ENCODE measurements at places on chromosomes 1 and 21. TPM values are rescaled to one million over a fixed set of nuclear protein-coding genes. Genes with fewer than 3 reads are reported as not detected.
A peak's percentile ranks its signal among the peaks of the same experiment; 100 is the strongest.

DNA sequence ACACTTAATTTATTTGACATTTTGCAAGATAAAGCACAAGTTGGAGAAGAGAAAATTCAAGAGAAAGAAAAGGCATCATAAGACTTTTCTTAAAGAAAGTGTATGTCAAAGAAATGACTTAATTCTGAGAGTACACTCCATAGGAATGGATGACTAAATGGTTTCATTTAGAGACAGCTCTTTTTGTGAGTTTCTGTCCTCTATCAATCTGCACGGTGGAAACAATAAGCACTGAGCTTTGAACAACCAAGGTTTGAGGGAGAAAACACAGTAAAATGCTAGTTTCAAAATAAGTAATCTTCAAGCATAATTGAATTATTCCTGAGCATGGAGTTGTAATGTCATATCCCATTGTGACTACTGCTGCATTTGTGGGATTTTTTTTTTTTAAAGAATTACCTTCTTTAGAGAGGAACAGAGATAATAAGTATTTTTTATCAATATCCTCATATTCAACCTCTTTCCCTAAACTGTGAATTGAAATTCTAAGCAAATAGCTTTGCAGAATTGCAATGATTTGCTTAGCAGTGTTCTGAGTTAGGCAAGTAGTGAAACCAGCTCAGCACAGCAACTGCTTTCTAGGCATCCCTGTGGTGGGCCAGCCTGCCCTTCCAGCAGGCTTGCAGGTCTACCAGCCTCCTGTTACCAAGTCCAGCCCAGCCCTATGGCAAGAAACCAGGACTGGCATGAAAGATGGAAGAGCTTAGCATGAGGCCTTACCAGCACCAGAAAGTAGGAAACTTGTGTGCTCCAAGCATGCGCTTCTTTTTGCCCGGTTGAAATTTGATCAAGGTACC is 38.2 kb downstream of the KCNJ6 start:
- DNase-seq: no peak

DNA sequence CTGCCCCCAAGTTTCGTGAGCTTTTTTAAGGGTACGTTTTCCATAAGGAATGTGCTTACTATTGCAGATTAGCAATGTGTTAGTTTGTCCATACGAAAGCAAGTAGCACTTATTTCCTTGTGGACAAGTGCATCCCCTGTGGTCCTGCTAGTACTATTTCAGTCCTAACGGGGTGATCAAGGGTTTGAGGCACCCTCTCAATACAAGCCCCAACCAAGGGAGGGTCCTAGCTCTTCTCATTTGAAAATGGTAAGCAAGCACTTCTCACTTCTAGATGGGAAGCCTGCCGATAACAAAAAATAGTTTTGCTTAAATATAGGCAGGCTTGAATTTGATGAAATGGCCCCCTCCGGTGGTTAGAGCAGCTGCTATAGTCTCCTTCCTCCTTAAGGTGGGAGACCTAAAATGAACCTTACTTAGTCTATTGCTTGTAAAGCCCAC is 64.0 kb upstream of the HMCN1 start:
- peak; percentile 71 for DNase-seq

DNA sequence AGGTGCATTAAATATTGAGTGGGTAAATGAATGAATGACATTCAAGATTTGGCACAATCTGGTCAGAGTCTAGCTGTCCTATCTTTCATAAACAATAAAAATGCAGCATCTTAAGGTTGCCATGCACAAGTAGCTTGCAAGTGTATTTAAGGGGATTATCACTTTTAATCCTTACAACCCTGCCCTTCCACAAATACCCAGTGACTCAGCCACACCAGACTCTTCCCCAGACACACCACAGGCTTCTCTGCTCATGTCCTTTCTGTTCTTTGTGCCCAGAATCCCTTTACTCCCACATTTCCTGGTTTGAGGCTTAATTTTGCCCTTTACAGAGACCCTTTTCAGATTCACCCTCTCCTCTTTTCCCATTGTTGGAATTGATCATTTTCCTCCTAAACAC is 59.8 kb downstream of the KIRREL1 start:
- peak; percentile 40 for DNase-seq

GRCh38 chr1:170001266-170001665 is 73.2 kb downstream of the KIFAP3 start:
- peak; percentile 16 for DNase-seq

DNA sequence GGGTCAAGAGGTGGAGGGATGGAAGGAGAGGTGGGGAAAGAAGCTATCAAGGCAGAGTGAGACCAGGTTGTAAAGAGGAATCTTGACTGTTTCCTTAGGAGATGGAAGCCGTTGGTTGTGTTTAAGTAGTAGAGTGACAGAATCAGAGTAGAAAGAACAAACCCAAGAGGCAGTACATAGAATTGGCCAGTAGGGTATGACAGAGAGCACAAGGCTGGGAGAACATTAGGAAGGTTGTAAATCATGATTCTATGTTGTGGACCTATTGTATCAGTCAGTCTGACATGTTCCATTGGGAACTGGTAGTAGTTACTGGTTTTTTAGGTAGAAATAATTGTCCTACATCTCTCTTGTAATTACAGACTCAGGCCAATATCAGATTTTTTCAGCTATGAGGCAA is 486.9 kb upstream of the USP24 start:
- DNase-seq: peak; percentile 44

DNA sequence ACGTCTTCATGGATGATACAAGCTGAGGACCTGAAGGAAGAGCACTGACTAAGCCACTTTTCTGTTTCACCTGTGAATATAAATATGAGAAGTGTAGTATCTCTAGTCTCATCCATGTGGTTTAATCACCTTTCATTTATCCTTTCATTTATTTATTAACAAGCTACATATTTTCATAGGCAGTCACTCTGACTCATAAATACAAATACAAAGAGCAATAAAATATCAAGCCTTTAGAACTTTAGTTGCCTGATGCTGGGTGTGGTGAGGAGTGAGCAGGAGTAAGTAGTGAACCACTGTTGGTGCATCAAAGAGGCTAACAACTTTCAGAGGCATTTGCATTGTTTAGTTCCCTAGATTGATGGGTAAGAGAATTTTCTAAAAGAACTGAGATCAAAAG is 269.0 kb upstream of the C1orf87 start:
- no peak for DNase-seq

GRCh38 chr1:21933397-21934248 is 3.5 kb downstream of the HSPG2 start:
- DNase-seq: peak; percentile 48

DNA sequence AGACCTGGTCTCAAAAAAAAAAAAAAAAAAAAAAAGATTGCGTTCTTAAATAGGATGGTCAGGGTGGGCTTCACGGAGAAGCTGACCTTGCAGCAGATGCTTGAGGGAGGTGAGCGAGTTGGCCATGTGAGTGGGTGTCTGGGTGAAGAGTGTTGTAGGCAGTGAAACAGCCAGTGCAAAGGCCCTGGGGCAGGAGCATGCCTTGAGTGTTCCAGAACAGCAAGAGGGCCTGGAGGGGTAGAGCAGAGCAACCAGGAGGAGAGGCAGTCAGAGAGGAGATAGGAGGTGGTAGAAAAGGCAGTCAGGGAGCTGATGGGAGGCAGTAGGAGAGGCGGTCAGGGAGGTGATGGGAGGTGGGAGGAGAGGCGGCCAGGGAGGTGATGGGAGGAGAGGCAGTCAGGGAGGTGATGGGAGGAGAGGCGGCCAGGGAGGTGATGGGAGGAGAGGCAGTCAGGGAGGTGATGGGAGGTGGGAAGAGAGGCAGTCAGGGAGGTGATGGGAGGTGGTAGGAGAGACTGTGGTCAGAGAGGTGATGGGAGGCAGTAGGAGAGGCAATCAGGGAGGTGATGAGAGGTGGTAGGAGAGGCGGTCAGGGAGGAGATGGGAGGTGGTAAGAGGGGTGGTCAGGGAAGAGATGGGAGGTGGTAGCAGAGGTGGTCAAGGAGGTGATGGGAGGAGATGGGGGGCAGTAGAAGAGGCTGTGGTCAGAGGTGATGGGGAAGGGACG is 20.2 kb upstream of the PADI6 start:
- no peak for DNase-seq

GRCh38 chr1:7703321-7704213 is 67.5 kb upstream of the VAMP3 start:
- DNase-seq: no peak

DNA sequence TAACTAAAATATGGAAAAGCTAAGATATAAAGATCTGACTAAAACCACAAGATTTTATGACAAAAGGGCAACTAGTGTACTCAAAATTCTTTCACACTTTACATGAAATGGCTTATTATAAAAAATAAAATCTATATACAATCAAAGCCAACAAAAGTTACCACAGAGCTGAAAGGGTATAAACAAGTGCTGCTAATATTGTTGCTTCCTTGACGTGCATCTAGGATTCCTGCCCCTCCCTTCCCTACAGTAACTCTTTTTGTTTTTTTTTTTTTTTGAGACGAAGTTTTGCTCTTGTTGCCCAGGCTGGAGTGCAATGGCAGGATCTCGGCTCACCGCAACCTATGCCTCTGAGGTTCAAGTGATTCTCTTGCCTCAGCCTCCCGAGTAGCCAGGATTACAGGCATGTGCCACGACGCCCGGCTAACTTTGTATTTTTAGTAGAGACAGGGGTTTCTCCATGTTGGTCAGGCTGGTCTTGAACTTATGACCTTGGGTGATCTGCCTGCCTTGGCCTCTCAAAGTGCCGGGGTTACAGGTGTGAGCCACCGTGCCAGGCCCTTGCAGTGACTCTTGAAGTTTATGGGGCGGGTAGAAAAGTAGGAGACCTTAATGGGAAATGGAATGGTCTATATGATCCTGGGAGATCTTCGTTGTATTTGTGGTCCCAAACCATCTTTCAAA is 4.5 kb downstream of the SRSF4 start:
- DNase-seq: peak; percentile 35

DNA sequence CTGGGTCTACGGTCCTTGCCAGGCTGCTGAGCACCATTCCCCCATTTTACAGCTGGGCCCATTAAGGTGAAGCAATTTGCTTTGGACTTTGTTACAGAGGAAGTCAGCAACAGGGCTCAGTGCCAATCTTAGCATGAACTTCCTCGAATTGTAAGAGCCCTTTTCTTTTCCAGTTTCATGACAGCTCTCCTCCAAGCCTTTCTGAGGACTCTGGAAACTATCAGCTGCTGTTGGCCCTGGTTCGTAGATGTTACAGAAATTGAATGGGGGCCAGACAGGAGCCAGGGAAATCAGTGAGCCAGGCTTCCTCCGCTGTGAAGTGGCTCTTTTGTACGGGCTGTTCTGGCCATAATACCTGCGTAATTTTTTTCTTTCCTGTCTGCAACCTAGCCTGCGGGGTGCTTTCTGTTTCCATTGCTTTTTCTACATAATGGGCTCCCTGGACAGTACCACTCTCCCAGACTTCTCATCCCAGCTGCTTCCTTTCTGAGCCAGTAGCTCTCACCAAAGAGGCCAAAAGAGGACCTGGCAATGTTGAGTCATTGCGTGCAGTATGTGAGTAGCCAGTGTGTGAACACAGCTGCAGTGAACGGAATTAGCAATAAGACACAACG is 386.3 kb downstream of the DISC1 start:
- DNase-seq: peak; percentile 79

The GBP4 gene
- polyA plus RNA-seq: 0.03 TPM

The GUCA2A gene
- polyA plus RNA-seq: not detected

The ACTL8 gene
- polyA plus RNA-seq: not detected
